ENCODE measurements at places on chromosomes 7 and 10. TPM values are rescaled to one million over a fixed set of nuclear protein-coding genes. Genes with fewer than 3 reads are reported as not detected.

GRCh38 chr7:142961973-142962926 is at the start of gene KEL:
Gene KEL (minus strand): TSS chr7:142962363. CDS start chr7:142962206, 157 bp downstream.
- no peak for DNase-seq

The WNT2 gene
- 0.41 TPM for total RNA-seq

DNA sequence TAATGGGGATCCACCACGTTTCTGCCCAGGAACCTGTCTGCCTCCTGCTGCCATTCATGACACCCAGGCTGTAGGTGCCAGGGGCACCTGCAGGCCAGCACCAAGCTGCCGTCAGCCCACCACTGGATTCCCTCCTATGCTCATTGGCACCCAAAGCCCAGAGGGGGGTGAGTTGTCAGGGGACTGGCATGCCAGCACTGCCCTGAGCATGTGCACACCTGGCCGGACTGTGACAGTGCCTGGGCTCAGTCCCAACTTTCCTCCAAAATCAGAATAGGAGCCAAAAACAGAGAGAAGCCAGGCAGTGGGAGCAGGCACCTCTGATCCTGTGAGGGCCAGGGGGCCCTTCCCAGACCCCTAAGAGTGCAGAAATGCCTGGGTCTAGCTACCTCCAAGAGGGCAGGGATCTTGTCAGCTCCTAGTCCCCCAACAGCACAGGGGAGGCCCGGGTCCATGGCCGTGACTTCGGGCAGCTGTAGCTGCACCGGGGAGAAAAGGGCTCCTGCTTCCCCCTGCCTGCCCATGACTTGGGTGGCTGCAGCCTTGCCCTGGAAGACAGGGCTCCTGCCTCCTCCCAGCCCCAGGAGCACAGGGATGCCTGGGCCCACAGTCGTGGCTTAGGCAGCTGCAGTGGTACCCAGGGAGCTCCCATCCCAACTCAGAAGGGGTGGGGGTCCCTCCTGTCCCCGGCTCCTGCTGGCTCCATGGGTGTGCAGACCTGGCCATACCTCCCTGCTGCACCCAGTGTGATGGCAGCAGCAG is 249.8 kb upstream of the DKK1 start:
- no peak for DNase-seq

DNA sequence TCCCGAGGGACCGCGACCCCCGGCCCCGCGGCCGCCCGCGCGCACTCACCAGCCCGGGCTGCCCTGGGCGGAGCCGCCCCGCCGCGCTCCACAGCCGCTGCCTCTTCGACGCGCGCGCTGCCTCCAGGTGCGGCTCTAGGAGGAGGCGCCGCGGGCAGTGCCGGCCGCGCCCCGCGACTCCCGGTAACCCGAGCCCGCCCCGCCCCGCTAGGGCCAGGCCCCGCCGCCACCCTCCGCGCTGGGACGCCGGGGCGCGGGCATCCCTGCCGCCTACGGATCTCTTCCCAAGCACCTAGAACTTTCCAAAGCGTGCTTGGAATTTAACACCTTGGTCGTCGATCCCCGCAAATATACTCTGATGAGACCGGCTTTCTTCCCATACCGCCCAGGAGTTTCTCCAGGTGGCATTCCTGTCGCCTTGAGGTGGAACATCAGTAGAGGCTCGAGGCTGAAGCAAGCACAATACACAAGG is at the start of gene SLC26A5:
Gene SLC26A5 (minus strand): TSS at position 159 of the 472 bp plus-strand sequence. CDS start 24,693 bp downstream, outside the sequence.
- DNase-seq: peak; percentile 29

- DNase-seq: no peak
Measured at GRCh38 chr10:133129071-133129858, 30.8 kb upstream of the KNDC1 start.

- DNase-seq: no peak
Measured at GRCh38 chr10:92284112-92284704, 6.7 kb downstream of the CPEB3 start.

- no peak for DNase-seq
Measured at GRCh38 chr10:86960003-86960862, 1.8 kb downstream of the SNCG start.

GRCh38 chr7:41832941-41833340 is 130.1 kb upstream of the INHBA start:
- DNase-seq: no peak

Measured in frontal cortex (tissue), 4 donors.